ENCODE measurements at places on chromosomes 7 and 10. TPM values are rescaled to one million over a fixed set of nuclear protein-coding genes. Genes with fewer than 3 reads are reported as not detected.
A peak's percentile ranks its signal among the peaks of the same experiment; 100 is the strongest.

DNA sequence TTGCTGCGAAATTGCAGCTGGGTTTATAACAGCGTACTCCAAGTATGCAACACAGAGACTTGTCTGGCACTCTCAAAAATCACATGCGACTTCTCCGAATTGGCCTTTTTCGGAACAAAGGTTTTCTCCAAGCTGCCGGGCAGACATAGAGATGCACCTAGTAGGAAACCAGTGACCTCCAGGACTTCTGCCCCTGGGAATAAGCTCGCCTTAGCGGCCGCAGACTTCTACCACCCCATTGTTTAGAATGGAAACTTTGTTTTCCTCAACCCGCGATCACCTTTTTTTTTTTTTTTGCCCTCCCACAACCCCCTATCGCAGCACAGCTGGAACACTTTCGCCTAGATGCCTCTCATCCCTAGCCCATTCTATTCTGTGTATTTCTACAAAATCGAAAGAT, 4.9 kb upstream of the HOXA10 start:
- peaks cover 10% of the 10 kb centered on the region for H3K4me1 ChIP-seq
- H3K4me3 ChIP-seq, result peak overlapping the region; percentile 82
- no peaks in the 10 kb centered on the region for H3K36me3 ChIP-seq
- DNase-seq, result no peak
- peaks cover 99% of the 10 kb centered on the region for H3K27me3 ChIP-seq

DNA sequence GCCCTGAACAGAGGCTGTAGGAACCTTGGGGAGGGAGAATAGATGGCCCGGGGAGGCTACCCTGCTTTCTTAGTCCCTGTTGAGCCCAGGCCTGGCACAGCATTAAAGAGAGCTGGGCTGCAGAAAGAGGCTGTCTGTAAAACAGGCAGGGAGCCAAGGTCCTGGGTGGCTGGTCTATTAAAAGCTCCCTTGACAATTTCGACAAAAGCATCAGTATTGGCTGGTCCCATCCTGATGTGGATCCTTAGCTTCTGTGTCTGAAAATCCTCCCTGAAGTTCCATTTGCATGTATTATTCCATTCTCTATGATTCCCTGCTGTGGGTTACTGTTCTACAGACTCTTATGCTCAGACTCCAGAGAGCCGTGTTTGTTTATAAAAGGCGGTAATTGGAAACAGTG, 158.5 kb downstream of the GALNT17 start:
- no peaks in the 10 kb centered on the region for H3K27me3 ChIP-seq
- no peak overlapping the region for H3K27ac ChIP-seq
- peaks cover 17% of the 10 kb centered on the region for H3K4me1 ChIP-seq
- no peak overlapping the region for H3K4me3 ChIP-seq

The SLC13A1 gene
- total RNA-seq, result 0.07 TPM

DNA sequence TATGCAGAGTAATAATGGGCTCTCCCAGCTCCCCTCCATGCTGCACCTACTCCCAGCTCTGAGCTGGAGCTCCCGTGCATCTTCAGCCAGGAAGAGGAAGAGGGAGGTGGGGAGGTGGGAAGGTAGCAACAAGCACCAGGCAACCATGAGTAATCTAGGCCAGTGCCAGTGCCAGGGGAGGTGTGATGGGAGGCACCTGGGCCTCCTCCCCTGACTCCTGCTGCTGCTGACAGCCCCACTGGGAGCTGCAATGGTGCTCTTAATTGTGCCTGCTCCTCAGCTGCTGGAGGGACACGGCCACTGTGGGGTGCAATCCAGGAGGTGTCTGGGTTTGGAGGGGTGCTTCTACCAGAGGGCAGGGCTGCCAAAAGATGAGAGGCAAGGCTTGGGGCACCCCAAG, 243.0 kb downstream of the PLXNA4 start:
- no peak for DNase-seq
- H3K36me3 ChIP-seq, result no peaks in the 10 kb centered on the region
- no peak overlapping the region for H3K27ac ChIP-seq
- peaks cover 9% of the 10 kb centered on the region for H3K27me3 ChIP-seq

GRCh38 chr10:28058746-28059145, 59.9 kb upstream of the ODAD2 start:
- no peak overlapping the region for H3K4me3 ChIP-seq
- H3K36me3 ChIP-seq, result no peaks in the 10 kb centered on the region
- no peaks in the 10 kb centered on the region for H3K4me1 ChIP-seq
- H3K27me3 ChIP-seq, result no peaks in the 10 kb centered on the region
- DNase-seq, result no peak
- H3K27ac ChIP-seq, result no peak overlapping the region

DNA sequence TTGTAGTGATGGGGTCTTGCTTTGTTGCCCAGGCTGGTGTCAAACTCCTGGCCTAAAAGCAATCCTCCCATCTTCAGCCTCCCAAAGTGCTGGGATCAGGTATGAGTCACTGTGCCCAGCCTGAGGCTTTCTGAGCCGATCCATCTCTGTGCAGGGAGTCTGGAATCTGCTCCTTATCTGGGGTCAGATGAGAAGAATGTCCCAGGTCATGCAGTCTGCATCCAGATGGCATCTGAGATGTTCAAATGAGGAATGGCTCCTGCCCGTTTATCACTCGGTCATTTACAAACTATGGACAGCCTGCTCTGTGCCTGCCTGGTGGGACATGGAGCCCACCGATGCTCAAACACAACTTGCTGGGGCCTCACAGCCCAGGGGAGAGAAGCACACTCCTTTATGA, 11.1 kb upstream of the SLC18A3 start:
- no peak overlapping the region for H3K27ac ChIP-seq
- H3K4me1 ChIP-seq, result peaks cover 3% of the 10 kb centered on the region
- peaks cover 52% of the 10 kb centered on the region for H3K27me3 ChIP-seq

GRCh38 chr10:88207121-88207546, 343.7 kb downstream of the PTEN start:
- H3K36me3 ChIP-seq, result no peaks in the 10 kb centered on the region
- H3K27me3 ChIP-seq, result peaks cover 3% of the 10 kb centered on the region
- peaks cover 17% of the 10 kb centered on the region for H3K4me1 ChIP-seq
- H3K4me3 ChIP-seq, result no peak overlapping the region
- DNase-seq, result no peak
- H3K27ac ChIP-seq, result no peak overlapping the region

The SVOPL gene
- not detected for total RNA-seq

- no peak for DNase-seq
- H3K4me1 ChIP-seq, result peaks cover 38% of the 10 kb centered on the region
- no peak overlapping the region for H3K27ac ChIP-seq
These were observed 267.8 kb downstream of the BICC1 start for GRCh38 chr10:58780476-58780875.

The DDC gene
- total RNA-seq, result 29.9 TPM

DNA sequence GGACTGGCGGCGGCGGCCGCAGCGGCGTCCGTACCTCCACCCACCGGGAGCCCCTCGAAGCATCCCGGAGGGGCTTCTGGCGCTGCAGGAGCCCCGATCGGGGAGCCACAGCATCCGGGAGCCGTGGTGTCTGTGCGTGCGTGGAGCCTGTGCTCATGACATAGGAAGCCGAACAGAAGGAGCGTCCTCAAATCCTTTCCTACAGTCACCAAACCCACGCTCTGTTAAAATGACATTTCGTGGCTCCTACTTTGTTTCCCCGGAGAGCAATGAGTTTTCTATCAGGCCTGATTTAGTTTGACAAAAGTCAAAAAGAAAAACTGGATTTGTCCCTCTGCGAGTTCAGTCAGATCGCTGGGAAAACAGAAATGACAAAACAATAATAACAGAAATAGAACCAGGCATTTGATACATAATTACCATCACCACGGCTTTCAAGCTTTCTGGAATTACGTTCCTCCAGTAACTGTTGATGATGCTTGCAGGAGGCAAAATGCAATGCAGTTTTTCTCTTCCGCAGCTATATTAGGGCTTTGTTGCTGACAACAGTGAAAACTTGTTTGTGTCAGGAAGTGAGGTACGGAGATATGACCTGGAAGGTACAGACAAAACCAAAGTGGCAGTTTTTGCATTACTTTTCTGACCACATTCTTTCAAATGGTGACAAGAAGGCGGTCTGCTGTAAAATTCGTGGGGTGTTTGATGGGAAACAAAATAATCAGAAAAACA, 219.3 kb upstream of the MKLN1 start:
- peak overlapping the region; percentile 98 for H3K4me3 ChIP-seq
- H3K27ac ChIP-seq, result peak overlapping the region; percentile 96
- peaks cover 20% of the 10 kb centered on the region for H3K4me1 ChIP-seq
- no peaks in the 10 kb centered on the region for H3K36me3 ChIP-seq

GRCh38 chr10:89147256-89147655, 59.9 kb downstream of the CH25H start:
- H3K36me3 ChIP-seq, result no peaks in the 10 kb centered on the region
- no peak for DNase-seq
- H3K27ac ChIP-seq, result no peak overlapping the region

DNA sequence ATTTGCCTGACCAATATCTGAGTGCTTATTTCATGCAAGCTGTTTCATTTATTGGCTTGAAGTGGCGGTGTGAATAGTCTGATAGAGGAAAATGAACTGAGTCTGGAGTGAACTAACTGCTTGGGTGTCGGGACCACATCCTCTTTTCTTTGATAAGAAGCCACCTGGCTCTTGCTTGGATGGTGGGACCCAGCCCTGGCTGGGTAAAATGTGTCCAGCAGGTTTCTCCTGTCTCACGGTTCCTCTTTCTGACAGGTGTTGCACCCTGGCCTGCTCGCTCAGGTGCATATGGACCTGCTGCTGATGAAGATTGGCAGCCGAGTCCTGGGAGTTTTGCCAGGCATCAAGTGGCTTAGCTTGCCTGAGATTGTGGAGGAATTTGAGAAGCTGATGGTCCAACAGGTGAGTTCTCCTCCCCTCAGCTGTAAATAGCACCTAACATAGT, 1.6 kb downstream of the ADCK2 start:
- H3K27me3 ChIP-seq, result no peaks in the 10 kb centered on the region
- H3K27ac ChIP-seq, result peak overlapping the region; percentile 86
- peak overlapping the region; percentile 90 for H3K4me3 ChIP-seq
- peaks cover 13% of the 10 kb centered on the region for H3K36me3 ChIP-seq
- H3K4me1 ChIP-seq, result peaks cover 22% of the 10 kb centered on the region
- no peak for DNase-seq

The ATP5MK gene
- total RNA-seq, result 424 TPM

The GPR26 gene
- 1.8 TPM for total RNA-seq

GRCh38 chr10:114285961-114286441, 46.9 kb downstream of the VWA2 start:
- H3K4me3 ChIP-seq, result no peak overlapping the region
- H3K36me3 ChIP-seq, result peaks cover 3% of the 10 kb centered on the region
- H3K4me1 ChIP-seq, result no peaks in the 10 kb centered on the region
- no peak for DNase-seq
- no peak overlapping the region for H3K27ac ChIP-seq
- no peaks in the 10 kb centered on the region for H3K27me3 ChIP-seq

DNA sequence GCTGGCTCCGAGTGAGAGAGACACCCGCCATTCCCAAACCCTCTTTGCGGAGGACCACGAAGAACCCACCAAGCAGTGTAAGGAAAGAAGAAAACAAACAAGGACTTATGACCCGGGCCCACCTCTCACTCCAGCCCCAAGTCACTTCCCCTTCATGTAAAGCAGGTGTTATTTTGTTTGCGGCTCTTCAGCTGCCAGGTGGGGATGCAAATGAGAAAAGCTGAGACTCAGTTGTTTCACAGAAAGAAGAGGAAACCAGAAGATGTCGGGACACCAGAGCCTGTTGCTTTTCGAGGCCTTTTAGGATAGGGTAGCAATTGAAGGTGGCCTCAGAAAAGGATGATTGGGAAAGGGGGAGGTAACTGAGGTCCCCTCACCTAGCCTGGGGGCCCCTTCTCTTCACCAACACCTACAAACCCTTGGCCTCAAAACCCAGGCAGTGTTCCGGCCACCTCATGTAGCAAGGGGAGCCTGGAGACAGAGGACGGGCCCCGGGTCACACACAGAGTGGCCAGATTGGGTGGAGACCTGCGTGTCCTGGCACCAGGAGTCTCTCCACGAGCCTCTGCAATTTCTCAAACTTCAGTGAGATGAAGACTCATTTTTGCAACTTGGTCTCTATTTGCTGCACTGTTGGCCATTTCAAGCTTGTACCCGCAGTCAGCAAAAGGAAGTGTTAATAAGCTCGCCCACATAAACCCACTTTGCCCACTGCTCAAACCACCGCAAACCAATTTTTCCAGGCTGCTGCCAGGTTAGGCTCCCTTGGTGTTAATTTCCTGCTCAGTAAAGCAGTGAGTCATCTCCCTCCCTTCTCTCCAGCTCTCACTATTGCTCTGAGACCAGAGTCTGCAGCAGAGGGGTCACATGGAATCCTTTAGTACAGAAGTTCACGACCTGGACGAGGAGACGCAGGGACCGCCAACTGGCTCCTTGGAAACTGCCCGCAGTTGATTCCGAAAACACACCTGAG, 45.5 kb downstream of the AOC1 start:
- peaks cover 45% of the 10 kb centered on the region for H3K27me3 ChIP-seq
- no peak overlapping the region for H3K4me3 ChIP-seq
- peak overlapping the region; percentile 58 for H3K27ac ChIP-seq
- H3K36me3 ChIP-seq, result peaks cover 4% of the 10 kb centered on the region
- no peak for DNase-seq

The NUTM2E gene
- total RNA-seq, result 0.86 TPM
